ENCODE measurements at places on chromosomes 4 and X. TPM values are rescaled to one million over a fixed set of nuclear protein-coding genes. Genes with fewer than 3 reads are reported as not detected.

The LEF1 gene
- 5.2 TPM for total RNA-seq

The MAGEA4 gene
- total RNA-seq, result not detected

The DMP1 gene
- total RNA-seq, result not detected

The GABRE gene
- 85.0 TPM for total RNA-seq

The GPC3 gene
- 44.7 TPM for total RNA-seq

The MAGEA2B gene
- not detected for total RNA-seq

The MAGEC3 gene
- total RNA-seq, result not detected

The CD38 gene
- 1.1 TPM for total RNA-seq

The SATL1 gene
- 0.06 TPM for total RNA-seq

The FGD1 gene
- 5.4 TPM for total RNA-seq

The VCX gene
- not detected for total RNA-seq

The EVC2 gene
- 7.1 TPM for total RNA-seq

The HSD17B10 gene
- 71.5 TPM for total RNA-seq

The MAGEB17 gene
- not detected for total RNA-seq

The CTAG1B gene
- total RNA-seq, result not detected

The MAGEA11 gene
- not detected for total RNA-seq

The PPP4R3C gene
- total RNA-seq, result not detected

The ELF4 gene
- total RNA-seq, result 12.5 TPM

The OR13H1 gene
- total RNA-seq, result not detected

The NOX1 gene
- not detected for total RNA-seq

The CSAG1 gene
- not detected for total RNA-seq

The TMEM47 gene
- 27.5 TPM for total RNA-seq

The ADH4 gene
- total RNA-seq, result 1.2 TPM

The AKAP4 gene
- total RNA-seq, result not detected

The HS3ST1 gene
- total RNA-seq, result 41.1 TPM

The HMX1 gene
- not detected for total RNA-seq

The ADRA2C gene
- 6.4 TPM for total RNA-seq

The ASB9 gene
- total RNA-seq, result 2.9 TPM

The PABPC4L gene
- 1.1 TPM for total RNA-seq

Measured in mucosa of gallbladder (tissue), 1 donor.